Jurkat, Clone E6-1 (cell line): ENCODE measurements at places on chromosomes 4 and X.

DNA sequence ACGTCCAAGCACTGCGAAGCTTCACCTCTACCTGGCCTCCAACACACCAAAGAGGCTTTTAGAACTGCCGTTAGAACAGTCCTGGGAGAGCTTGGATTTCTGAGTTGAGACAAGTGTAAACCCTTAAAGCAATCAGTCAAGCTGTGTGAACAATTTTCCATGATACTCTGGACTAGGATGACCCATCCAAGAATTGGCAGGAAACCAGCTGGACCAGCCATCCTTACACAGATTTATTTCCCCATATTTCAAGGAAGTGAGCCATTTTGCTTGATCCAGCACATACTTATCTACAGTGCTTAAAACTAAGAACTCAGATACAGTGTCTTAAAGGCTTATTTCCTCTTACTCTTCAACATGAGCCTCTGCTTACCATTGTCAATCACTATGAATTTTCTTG lies 340.7 kb upstream of the HS3ST1 start:
- DNase-seq = no peak

DNA sequence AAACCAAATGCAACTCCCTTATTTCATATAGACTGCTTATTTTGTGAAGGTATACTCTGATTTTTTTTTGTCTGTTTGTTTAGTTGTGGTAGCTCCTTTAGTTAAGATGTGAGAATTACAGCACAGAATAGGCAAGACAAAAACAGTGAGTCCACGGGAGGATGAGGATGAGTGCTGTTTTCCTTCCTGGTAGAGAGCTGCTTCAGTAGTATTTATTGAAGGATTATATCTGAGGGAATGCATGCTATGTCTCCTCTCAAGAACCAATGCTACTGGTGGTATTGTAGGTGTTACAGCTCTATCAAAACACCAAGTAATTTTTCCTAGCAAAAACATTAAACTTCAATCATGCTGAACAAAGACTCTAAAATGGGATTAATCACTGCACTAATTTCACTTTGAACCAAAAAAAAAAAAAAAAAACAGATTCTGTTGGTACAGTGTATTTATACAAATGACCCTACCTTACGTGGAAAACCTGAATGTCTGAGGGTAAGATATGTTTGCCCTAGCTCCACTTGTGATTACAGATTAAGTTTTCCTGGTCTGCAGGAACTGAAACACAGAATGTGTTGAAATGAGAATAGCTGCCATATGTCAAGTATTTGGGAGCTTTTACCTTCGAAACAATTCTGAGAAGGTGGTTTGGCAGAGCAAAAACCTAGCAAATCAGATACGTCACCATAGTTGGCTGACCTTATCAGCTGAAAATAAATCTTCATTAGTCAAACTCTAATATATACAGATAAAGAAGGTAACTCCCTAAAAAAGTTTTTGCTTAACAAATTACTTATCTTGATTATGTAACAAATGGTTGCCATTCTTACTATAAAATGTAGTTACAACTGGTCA lies 40.3 kb downstream of the PPP3CA start:
- DNase-seq = no peak

- no peak for DNase-seq
These were observed 1.1 kb downstream of the PJA1 start for GRCh38 chrX:69163936-69164741.

- DNase-seq = no peak
These were observed 126.6 kb downstream of the PLS3 start for GRCh38 chrX:115687595-115687994.

- DNase-seq = no peak
These were observed 12.2 kb upstream of the MCF2 start for GRCh38 chrX:139720136-139720535.

DNA sequence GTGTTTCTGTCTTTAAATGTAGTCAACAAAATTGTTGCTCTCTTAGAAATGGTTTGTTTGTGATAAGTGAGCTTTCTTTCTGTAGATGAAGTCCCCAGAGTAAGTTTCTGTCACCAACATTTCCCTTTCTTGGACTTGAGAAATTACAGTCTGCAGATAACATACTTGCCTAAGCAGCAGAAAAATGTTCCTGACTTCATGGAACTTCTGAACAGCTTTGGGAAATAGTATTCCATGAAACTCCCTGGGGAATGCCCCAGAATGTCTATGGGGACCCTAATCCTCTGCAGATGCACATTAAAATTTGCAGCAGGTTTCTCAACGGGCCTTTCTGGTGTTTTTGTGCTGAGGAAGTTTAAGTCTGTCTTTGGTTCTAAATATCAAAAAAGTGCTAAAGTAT lies 38.6 kb upstream of the NEIL3 start:
- DNase-seq = no peak

- DNase-seq = no peak
These were observed 38.1 kb downstream of the ADGRA3 start for GRCh38 chr4:22477813-22478182.

DNA sequence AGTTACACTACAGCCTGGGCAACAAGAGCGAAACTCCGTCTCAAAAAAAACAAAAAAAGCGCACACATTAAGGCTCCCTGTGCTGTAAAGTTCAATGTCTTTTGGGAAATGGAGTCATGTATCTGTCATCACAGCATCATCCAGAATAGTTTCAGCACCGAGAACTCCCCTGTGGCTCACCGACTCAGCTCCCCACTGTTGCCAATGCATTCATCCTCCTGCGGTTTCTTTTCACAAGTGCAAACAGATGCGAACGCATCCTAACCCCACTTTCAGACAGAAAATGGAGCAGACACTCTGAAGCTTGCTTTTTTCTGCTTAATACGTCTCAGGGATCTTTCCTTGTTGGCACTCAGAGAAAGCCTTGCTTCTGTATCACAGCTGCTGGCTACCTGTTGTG lies 13.8 kb upstream of the SH3TC1 start:
- DNase-seq = peak; percentile 45

DNA sequence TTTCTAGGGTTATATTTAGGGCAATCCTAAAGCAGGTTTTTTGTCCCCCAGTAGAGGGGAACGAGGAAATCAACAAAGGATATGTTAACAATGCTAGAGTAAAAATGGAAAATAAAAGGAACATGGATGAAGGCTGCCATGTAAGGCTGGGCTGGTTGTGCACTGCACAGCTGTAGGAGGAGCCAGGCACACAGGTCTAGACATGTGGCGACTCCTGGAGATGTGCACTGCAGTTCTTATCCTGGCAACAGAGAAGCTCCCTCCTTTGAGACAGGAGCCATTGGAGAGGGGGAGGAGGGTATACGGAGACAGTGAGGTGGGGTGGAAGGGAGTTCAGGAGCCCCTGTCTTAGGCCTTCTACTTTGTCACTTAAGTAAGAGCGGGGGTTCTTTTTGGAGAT lies 65.9 kb downstream of the NAT8L start:
- DNase-seq = no peak

GRCh38 chr4:85030156-85030555 lies 63.7 kb upstream of the WDFY3 start:
- no peak for DNase-seq

DNA sequence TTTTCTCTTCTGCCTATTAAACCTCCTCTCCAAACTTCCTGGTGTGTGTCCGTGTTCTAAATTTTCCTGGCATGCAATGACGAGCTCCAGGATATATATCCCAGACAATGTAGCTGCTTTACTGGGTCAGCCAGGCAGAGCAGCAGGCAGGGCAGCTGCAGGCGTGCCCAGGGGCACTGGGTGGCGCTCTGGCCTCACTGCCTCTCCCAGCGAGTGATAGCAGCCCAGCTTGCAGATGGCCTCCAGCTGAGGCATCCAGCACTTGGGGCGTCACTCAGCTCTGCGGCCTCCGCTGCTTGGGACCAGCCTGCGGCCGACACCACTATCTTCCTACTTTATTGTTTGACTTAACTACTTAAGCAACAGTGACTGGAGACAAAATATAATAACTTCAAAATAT lies 23.0 kb upstream of the UBA6 start:
- no peak for DNase-seq

DNA sequence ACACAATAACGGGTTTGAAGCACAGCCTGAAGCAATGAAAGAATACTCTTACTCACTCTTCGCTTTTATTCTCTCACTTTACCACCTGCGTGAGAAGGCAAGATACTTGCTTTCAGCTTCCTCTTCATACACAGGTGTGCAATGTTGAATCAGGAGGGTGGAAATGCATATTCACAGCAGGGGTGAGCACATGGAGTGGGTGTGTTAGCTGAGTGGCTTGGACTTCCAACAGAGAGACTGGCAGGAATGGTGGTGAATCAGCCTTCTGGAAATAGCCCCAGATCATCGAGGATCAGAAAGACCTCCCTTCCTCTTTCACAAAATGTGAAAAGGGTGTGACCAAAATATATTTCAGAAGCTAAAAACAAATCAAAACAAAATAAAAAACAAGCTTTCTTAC lies 521.2 kb downstream of the STIM2 start:
- no peak for DNase-seq

GRCh38 chr4:111213531-111213930 lies 590.7 kb upstream of the PITX2 start:
- no peak for DNase-seq

DNA sequence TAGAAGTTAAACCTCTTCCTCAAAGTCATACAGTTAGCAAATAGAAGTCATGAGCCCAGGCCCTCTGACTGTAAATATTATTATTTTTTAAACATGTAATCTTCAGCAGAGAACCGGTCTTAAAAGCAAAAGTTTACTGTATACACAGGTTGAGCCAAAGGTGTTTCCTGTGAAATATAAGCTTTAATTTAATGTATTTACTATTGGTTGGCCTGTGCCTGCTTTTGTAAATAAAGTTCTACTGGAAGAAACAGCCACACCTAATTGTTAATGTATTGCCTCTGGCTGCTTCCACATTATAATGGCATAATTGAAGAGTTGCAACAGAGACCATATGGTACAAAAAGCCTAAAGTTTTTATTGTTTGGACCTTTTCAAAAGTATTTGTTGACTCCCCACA lies 61.0 kb upstream of the PRDM8 start:
- DNase-seq = no peak

- no peak for DNase-seq
These were observed 26.6 kb upstream of the C4orf50 start for GRCh38 chr4:6044805-6045204.

- no peak for DNase-seq
These were observed 86.5 kb upstream of the RPL34 start for GRCh38 chr4:108533876-108534275.

DNA sequence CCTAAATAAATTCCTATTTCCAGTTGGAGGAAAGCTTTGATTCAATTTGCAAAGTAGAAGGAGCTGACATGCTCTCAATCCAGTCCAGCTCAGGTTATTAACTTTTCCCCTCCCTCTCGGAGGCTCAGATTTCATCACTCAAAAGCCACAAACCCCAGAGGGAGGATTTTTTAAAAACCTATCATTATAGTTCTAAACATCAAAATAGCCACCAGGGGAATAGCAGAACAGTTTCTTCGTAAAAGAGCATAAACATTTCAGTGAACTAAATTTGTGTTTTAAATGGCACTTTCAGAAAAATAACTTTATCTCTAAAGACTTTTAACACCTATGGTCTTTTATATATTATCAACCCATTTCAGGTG lies 8.8 kb downstream of the GPRIN3 start:
- peak; percentile 6 for DNase-seq

DNA sequence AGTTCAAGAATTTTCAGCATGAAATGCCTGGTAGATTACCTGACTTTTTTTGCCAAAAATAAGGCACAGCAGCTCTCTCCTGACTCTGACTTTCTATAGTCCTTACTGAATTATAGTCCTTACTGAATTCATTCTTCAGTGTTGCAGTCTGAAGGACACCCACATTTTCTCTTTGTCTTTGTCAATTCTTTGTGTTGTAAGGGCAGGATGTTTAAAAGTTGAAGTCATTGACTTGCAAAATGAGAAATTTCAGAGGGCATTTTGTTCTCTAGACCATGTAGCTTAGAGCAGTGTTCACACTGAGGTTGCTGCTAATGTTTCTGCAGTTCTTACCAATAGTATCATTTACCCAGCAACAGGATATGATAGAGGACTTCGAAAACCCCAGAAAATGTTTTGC lies 168.0 kb downstream of the SOWAHB start:
- no peak for DNase-seq

DNA sequence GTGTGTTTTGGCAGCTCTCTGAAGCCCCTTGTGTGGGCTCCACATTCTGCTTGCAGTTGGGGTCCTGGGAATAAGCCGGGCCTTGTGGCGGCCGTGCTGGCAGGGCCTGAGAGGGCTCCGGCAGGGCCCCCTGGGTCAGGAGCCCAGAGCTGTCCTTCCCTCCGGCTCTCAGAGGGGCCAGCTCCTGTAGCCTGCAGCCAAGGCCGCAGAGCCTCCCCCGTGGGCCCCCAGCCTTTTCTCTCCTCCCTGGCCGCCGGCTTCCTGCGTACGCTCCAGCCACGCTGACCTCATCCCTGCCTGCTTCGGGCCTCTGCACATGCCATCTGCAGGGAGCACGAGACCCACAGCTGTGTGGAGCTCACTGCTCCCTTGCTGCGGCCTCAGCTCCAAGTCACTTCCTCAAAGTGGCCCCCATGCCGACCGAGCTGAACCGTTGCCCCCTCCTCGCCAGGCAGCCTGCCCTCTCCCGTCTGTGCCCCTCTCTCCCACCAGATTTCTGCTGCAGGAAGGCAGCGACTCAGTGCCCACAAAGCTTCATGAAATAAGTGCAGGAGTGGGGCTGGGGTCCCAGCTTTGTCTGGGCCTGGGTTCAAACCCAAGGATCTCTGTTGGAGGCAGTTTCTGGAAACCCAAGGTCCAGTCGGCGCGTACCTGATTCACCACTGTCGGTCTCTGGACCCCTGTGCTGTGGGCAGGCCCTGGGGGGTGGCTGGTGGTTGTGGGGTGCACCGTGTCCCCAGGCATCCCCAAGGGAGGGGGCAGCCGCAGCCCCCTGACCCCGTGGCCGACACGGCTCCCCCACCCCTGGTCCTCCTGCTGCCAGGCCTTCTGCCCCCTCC lies 57.1 kb upstream of the NKX1-1 start:
- DNase-seq = no peak

- DNase-seq = no peak
These were observed 425.1 kb downstream of the GPM6A start for GRCh38 chr4:175386776-175387507.

DNA sequence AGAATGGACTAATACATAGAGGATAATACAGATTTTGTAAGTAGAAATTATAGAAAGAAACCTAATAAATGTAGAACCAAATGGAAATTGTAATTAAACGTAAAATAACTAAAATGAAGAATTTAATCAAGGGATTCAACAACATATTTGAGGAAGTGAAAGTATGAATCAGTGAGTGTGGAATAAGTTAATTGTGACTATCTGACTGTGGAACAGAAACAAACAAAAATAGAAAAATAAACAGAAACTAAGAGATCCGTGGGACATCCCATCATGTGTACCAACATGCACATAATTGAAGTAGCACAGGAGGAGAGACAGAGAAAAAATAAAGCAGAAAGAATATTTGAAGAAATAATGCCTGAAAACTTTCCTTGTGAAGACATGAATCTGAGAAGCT lies 208.6 kb upstream of the TACR3 start:
- DNase-seq = no peak

GRCh38 chrX:107226757-107227156 lies 20.3 kb downstream of the DNAAF6 start:
- no peak for DNase-seq

DNA sequence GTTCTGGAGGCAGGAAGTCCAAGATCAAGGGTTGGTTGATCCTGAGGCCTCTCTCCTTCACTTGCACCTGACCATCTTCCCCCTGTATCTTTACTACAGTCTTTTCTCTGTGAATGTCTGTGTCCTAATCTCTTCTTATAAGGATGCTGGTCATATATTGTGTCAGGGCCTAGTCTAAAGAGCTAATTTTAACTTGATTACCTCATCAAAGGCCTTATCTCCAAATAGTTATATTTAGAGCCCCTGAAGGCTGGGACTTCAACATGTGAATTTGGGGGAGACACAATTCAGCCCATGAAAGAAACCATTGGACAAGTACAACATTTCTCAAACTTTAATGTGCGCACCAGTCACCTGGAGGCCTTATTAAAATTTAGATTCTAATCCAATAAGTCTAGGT lies 62.8 kb upstream of the DYNLT3 start:
- no peak for DNase-seq
